Foreskin fibroblast (primary cell): ENCODE measurements at places on chromosomes 3 and 15.

- no peak for DNase-seq
These were observed 170.1 kb downstream of the NSUN3 start for GRCh38 chr3:94232921-94233320.

DNA sequence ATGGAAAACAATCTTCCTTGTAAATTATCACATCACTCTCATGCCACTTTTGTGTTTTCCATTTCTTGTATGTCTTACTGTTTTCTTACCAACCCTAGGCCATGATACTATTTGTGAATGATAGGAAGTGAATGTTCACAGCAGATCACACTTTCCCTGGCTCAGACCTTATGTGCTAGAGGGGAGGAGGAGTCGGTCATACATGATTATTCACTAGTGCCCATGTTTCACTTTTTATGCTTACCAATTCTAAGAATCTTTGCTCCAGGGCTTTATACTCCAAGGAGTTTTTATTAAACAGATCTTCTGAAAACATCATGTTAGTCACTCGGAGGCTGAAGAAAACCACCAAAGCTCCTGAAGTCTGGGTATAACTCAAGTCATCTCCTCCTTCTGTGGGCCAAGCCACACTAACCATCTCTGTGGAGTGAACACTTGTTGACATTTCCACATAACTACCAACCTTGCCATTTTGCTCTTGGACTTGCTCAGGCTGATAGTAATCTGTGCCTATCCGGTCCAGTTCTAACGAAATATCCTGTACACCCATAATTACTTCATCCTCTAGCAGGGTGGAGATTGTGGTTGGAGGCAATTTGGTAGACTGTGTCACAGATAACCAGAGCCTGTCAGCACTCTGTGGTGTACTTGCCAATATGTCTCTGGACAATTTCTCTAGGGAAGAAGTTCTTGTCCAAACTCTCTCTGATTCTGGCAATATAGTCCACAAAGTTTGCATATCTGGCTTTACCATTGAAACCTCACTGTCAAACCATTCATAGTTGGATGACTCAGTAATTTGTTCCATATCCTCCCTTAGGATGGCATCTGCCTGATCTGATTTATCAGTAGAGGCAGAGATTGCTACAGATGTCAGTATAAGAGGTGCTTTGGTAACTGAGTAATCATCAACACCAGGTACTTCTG, 76.8 kb downstream of the IMPG2 start:
- DNase-seq, result peak; percentile 64

- DNase-seq, result peak; percentile 88
These were observed 1.8 kb upstream of the ZMYND10 start for GRCh38 chr3:50347187-50347813.

GRCh38 chr15:93985176-93985575, 246.2 kb upstream of the MCTP2 start:
- no peak for DNase-seq

GRCh38 chr3:36965440-36965839, 20.6 kb upstream of the TRANK1 start:
- no peak for DNase-seq

GRCh38 chr3:136186344-136186743, 9.8 kb downstream of the MSL2 start:
- no peak for DNase-seq

DNA sequence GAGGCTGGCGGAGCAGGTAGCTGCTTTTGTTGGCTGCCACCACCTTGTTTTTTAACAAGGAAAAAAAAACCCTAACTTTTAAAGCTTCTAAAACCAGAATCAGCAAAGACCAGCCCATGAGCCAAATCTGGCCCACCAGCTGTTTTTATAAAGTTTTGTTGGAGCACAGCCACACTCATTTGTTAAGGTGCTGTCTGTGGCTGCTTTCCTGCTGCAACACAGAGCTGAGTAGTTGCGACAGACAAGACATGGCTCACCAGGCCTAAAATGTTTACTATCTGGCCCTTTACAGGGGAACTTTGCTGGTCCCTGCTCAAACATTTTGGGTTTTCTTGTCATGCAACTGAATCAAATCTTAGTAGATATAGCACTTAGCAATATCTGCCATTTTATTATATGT, 18.9 kb downstream of the EFCAB12 start:
- DNase-seq, result no peak

DNA sequence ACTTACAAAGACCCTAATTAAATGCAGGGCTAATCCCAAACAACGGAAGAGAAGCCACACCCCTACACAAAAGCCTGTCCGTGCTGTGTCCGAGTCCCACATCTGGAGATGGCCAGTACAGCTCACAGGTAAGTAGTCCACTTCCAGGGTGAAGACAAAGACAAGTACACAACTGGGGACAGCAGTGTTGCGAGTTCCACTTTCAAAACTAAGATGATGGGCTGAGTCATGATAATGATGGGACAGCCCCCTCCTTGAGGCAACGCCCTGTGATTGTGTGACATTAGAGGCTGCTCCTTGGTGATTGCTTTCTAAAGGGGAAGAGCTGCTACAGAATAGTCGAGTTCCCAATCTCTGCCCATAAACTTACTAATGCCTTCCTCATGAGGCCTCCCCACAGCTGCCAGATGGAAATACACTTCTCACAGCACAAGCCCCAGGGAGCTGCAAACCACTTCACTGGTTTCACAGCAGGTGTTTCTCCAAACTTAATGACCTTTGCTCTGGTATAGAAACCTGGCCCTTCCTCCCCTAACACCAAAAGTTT, 27.6 kb downstream of the RFT1 start:
- DNase-seq, result no peak

GRCh38 chr3:86109434-86109833, 881.5 kb downstream of the VGLL3 start:
- DNase-seq, result no peak

DNA sequence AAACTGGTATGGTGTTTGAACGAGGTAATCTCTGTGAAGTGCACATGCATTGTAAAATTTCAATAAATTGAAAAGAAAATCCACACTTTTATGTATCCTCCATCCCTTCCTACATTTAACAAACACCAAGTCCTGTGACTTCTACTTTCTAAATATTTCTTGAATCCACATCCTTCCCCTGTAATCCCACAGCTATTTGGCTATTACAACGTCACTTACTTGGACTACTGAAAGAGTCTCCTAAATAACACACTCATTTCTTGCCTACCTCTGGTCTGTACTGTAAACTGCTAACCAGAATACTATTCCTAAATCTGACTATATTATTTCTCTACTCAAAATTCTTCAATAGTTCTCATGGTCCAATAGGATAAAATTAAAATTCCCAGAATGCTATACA, 176.1 kb downstream of the NEK10 start:
- no peak for DNase-seq

GRCh38 chr15:87661454-87662355, 594.8 kb downstream of the NTRK3 start:
- DNase-seq, result no peak

DNA sequence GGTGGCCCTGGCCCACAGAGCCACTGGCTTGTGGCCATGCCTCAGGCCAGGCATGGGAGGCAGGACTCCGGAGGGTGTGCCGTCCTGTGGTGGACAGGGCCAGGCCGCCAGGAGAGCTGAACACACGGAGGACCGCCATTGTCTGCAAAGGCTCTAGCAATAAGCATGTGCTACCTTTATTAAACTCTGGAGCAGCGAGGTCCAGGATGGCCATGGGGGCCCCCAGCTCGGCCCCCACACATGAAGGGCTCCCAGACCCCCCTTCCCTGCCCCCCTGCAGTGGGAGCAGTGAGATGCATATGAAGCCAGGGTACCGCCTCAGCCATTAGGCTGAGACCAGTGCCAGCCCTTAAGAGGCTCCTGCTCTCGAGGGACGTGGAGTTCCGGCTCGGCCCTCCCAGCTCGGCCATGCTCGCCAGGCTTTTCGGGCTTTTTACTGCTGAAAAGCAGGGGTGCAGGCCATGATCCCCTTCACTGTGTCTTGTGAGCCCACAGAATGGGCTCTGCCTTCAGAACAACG, 2.7 kb downstream of the AMIGO3 start:
- no peak for DNase-seq

- DNase-seq, result peak; percentile 20
These were observed 2.3 kb downstream of the XYLB start for GRCh38 chr3:38348903-38349302.

DNA sequence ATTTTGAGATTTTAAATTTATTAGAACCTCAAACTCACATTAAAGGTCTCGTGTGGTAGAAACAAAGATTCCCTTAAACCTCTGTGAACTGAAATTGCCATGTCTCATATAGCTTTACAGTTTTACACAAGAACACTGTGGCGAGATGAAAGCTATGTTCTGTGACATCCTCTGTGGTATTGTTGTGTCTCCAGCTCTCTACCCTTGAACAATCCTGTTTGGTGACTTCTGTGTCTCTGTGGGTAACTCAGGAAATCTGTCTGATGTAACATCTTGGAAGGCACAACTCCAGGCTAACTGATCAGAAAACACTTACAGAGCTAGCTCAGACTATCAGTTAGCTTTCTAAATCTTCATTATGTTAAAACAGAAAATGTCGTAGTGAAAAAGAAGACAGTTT, 318.8 kb upstream of the GBE1 start:
- DNase-seq, result no peak

- no peak for DNase-seq
These were observed 19.5 kb upstream of the LAMP3 start for GRCh38 chr3:183182073-183182472.

- peak; percentile 14 for DNase-seq
These were observed 122.2 kb upstream of the C2CD4B start for GRCh38 chr15:62287066-62287857.

DNA sequence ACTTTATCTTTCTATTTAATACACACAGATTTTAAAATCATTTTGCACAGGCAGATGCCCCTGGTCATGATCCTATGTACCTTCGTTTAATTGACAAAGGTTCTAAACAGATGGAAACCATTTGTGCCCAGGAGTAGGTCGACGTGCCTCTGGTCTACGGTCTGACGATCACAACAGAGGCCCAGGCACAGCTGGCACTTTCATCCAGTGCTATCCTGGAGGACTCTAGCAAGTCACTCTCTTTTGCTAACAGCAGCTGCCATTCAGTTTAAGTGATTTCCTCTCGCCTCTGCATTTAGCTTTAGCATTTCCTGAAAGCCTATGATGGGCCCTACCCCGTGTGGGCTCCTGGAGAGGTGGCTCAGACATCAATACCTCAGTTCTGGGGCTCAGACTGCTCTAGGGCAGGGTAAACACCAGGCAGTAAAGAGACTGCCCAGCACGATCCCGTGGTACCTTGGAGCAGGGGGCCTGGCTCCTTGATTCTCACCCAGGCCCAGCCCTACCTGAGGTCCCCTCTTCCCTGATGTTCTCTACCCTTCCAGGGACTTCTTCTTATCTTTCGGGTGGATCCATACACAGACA, 83.2 kb upstream of the SNRPA1 start:
- DNase-seq, result no peak

DNA sequence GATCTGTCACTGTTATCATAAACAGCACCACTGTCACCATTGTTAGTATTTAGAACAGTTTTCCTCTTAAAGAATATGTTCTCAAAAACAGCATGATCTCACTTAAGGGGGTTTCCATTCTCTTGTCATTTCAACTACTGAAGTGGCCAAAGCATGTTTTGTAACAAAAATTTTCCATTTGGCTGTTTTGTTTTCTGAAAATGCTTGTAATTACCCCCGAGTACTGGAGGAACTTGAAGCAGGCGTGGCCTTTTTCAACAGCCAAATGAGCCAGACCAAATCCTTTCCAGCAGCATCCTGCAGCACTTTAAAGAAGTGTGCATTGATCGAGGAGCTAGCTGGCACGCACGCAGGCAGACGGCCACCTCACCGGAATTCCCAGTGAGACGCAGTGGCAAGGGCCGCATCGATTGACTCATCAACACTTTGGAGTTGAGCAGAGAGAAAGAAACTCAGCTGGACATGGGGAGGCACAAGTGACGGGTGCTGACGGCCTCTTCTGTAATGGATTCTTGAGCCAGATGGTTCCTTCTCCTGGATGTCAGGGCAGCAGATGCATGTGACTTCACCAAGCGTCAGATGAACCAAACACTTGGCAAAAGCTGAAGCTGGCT, 234.3 kb upstream of the IGF1R start:
- no peak for DNase-seq

DNA sequence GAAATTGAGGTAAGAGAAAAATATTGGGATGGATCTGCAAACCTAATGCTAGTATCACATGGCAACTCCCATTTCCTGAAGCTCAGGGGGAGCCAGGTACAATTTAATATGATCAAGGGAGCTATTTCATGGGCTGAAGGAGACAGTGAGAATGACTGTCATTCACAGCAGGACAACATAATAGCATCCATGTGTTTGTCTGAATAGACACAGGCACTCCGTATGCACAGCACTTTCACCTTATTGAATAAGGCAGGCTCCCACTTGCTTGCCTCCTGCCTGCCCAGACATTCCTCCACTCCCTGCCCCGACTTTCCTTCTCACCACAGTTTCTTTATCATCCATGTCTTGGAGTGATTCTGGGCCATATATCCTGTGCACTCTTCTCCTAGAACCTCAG, 156.6 kb upstream of the SLC24A5 start:
- DNase-seq, result no peak

GRCh38 chr15:95843241-95843910, 487.1 kb upstream of the NR2F2 start:
- DNase-seq, result peak; percentile 31

GRCh38 chr15:61084944-61085367, 144.1 kb downstream of the RORA start:
- DNase-seq, result peak; percentile 25

DNA sequence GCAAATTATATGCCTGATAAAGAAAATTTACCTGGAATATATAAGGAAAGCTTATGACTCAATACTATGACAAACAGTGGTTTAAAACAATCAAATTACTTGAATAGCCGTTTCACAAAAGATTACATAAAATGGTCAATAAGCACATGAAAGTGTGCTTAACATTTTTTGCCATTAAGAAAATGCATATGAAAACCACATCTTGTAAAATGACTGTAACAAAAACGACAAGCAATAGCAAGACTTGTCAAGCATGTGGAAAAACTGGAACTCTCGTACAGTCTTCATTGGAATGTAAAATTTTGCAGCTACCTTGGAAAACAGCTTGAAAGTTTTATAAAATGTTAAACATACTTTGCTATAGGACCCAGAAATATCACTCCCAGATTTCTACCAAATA, 1110.3 kb downstream of the NAALADL2 start:
- DNase-seq, result no peak

GRCh38 chr15:59998950-59999611, 5.0 kb upstream of the FOXB1 start:
- DNase-seq, result no peak

DNA sequence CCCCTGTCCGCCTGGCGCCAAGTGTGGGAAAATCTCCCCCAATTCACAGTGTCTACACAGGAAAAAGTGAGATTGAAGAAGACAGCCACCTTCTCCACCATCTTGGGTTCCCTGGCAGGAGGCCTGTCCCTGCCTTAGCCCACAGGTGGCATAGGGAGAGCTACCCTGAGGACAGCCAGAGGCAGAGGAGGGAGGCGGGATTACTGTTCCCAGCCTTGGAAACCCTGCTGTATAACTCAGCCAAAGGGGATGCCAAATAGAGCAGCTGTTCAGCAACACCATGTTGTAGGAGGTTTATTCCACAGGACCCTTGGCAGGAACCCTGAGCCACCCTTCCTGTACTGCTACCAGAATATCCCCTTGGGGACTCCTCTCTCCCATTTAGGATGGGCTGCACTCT, 54.8 kb downstream of the PAK2 start:
- no peak for DNase-seq

- DNase-seq, result no peak
These were observed 134.1 kb upstream of the ARPP21 start for GRCh38 chr3:35505181-35505580.
